ENCODE measurements at places on chromosomes 7 and 10.

DNA sequence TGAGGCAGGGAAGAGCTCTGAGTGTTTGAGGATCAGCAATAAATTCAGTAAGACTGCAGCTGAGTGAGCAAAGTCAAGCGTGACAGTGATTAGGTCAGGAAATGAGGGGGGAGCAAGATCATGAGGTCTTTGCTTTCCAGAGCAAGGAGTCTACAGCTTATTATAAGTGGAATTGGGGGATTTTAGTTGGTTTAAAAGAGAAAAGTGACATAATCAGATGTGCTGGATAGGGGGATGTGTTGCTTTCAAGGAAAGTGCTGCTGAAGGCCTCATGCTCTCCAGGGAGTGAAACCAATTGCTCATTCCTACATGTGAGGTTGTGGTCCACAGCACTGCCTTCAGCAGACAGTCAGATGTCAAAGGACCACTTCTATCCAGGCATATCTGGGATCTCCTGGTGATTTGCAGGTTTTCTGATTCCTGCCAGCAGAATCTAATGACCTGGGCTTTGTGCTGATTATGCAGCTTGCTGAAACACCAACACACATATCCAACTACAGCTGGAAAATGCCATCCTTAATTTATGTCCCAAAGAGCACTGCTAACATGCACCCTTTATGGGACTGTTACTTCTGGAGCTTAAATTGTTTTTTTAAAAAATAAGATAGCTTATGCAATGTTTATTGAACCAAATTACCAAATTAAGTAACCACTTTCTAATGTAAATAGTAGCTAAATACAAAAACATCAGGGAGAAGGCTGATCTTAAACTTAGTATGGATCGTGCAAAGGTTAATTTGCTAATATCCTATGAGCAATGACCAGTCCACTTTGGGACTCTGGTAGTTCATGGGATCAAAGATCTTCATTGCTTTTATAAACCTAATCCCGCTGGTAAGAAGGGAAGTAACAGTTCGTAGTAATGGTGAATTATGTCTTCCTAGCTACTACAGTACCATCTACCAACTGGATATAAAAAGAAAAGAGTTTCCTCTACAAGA, 607.6 kb downstream of the KCNMA1 start:
- no peaks in the 10 kb centered on the region for H3K4me1 ChIP-seq
- H3K27ac ChIP-seq: no peak overlapping the region
- peaks cover 23% of the 10 kb centered on the region for H3K27me3 ChIP-seq
- DNase-seq: no peak
- no peaks in the 10 kb centered on the region for H3K36me3 ChIP-seq
- no peak overlapping the region for H3K4me3 ChIP-seq

DNA sequence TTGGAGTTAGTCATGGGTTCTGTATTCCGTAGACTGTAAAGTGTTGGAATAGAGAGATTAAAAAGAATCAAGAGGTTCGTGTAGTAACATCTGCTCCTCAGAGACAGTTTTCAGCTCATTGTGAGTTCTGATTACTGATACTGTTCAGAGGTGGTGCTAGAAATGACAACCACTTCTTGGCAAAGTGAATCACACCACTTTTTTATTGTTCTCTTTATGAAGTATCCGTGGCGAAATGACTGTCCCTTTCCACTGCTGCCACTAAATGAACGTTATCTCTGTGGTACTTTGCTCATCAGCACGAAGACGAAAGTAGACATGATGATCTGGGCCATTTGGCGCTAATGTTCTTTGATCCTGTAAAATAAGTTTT, 860 bp downstream of the RPP30 start:
- H3K27me3 ChIP-seq: no peaks in the 10 kb centered on the region
- no peak for DNase-seq
- H3K27ac ChIP-seq: peak overlapping the region; percentile 72
- peaks cover 23% of the 10 kb centered on the region for H3K36me3 ChIP-seq
- H3K4me1 ChIP-seq: peaks cover 32% of the 10 kb centered on the region
- peak overlapping the region; percentile 61 for H3K4me3 ChIP-seq

DNA sequence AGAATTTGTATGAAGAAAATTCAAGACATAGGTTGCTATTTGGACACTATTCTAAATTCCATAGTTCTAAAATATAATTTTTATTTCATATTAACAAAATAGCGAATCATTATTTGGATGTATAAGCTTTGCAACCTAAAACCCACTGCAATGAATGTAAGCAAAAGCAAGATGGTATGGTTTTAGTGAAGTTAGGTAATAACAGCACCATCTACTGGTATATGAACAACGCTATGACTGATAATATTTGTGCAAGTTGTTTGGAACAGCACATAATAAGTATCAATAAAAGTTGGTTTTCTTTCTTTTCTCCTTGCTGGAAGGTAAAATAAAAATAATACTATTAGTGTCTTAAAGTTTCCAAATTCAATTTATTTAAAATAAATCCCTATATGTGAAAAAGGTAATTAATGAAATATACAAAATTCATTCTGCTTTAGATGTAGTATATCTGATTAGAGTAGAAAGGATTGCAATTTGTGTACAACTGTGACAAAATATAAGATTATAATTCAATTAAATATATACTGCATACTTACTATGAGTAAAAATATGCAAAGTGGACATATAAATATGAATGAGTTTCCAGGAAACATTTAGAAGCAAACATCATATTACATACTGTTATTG, 79.0 kb upstream of the LSM8 start:
- H3K27me3 ChIP-seq: no peaks in the 10 kb centered on the region
- no peak for DNase-seq
- H3K27ac ChIP-seq: no peak overlapping the region
- no peaks in the 10 kb centered on the region for H3K36me3 ChIP-seq

GRCh38 chr7:6294839-6295238, 22.4 kb upstream of the CYTH3 start:
- no peaks in the 10 kb centered on the region for H3K4me1 ChIP-seq
- H3K27ac ChIP-seq: no peak overlapping the region
- no peak overlapping the region for H3K4me3 ChIP-seq
- no peaks in the 10 kb centered on the region for H3K36me3 ChIP-seq
- no peaks in the 10 kb centered on the region for H3K27me3 ChIP-seq
- no peak for DNase-seq

GRCh38 chr7:132402096-132402495, 174.2 kb downstream of the PLXNA4 start:
- H3K4me3 ChIP-seq: no peak overlapping the region
- no peaks in the 10 kb centered on the region for H3K27me3 ChIP-seq
- no peaks in the 10 kb centered on the region for H3K4me1 ChIP-seq
- DNase-seq: no peak

DNA sequence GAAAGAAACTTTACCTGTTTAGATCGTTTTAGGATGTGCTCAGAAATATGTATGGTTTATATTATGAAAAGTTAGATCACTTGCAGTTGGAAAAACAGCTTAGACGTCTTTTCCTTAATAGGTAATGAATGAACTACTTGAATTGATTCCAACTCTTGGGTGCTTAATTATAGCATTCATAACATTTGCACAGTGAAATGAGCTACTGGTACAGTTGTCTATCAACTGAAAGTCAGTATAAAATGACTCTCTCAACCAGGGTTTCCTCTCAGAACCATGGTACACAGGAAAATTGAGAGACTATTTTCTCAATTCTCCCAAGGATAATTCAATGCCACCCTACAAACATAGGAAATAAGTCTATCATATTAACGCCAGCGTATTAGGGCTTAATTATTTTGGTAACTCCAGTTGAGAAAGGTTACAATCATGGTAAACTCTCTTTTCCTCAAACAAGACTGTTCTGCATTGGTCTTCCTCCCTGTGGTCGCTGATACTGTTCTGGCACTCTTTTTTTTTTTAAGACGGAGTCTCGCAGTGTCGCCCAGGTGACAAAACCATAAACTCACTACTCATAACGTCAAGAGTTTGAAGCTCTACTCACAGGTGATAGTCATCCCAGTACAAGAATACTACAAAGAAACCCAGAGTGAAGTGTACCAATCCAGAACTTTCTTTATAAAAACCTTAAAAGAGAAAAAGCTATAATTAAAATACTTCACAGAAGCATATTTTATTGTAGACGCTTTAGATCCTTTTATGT, 2.0 kb downstream of the ANLN start:
- peak overlapping the region; percentile 99 for H3K27ac ChIP-seq
- DNase-seq: no peak
- no peaks in the 10 kb centered on the region for H3K27me3 ChIP-seq
- H3K4me3 ChIP-seq: peak overlapping the region; percentile 79
- peaks cover 45% of the 10 kb centered on the region for H3K4me1 ChIP-seq

DNA sequence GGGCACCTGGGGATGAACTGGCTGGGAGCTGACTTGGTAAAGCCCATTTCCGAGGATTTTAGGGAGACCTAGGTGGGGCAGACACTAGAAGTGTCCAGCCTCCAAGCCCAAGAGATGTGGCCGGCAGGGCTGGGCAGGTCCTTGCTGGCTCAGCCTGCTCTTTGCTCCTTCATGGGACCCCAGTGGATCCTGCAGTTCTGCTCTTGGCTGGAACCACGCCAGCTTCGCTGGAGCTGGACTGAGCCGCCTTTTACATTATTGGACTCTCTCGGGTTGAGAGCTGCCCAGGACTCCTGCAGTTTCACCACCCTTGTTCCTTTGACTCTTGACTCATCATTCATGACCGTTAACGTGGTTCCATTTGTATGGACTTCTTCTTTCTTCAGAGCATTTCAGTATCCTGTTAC, 5.7 kb downstream of the PPIF start:
- H3K36me3 ChIP-seq: peaks cover 77% of the 10 kb centered on the region
- DNase-seq: no peak
- H3K27me3 ChIP-seq: no peaks in the 10 kb centered on the region
- H3K27ac ChIP-seq: no peak overlapping the region
- H3K4me3 ChIP-seq: no peak overlapping the region

DNA sequence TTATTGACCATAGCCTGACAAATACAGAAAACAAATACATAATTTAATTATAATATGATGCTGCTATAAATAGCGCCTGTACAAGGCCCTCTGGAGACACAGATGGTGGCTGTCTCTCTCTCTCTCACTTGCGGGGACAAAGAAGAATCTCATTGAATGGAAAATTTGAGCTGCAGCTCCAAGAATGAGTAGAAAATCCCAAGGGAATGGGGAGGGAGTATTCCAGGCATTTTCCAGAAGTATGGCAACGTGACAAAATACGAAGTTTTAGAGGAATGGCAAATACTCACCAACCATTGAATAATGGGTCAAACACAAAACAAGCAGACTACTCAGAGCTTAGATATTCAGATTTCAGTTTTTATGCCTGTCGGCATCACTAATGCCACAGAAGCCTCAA, 179.9 kb downstream of the NRP1 start:
- H3K27ac ChIP-seq: no peak overlapping the region
- no peaks in the 10 kb centered on the region for H3K36me3 ChIP-seq
- H3K27me3 ChIP-seq: no peaks in the 10 kb centered on the region
- peaks cover 14% of the 10 kb centered on the region for H3K4me1 ChIP-seq

DNA sequence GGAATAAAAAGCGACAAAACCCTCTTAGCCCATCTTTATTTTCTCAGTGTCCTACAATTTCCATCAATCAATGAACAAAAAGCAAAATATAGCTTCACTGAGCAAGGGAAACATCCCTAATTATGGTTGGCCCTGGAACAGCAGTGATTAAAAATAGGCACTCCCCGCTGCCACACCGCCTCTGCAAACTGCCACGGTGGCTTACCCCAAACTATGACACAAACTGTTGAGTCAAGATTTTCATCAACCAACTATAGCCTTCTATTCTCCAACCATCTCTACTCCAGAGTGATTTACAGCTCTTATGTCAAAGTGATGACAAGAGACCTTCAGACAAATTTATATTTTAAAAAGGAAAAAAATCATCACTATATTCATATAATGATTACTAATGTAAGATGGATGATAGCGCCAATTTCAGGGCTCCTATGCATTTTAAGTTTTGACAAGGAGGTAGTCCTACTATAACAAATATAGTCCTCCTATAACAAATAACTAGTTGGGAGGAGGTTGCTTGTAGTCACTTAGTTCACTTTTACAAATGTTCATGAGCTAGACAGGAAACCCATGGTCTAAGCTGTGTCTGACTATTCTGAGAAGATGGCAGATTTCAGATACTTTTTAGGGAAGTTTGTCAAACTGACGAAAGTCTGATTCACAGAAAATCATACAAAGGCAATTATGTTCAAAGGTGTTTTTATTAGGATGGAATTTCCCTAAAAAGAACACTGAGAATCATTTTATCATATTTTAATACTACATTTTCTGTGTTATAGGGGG, 26.3 kb downstream of the DENND11 start:
- no peak overlapping the region for H3K4me3 ChIP-seq
- no peak overlapping the region for H3K27ac ChIP-seq
- no peak for DNase-seq
- no peaks in the 10 kb centered on the region for H3K4me1 ChIP-seq
- no peaks in the 10 kb centered on the region for H3K27me3 ChIP-seq
- peaks cover 27% of the 10 kb centered on the region for H3K36me3 ChIP-seq

GRCh38 chr10:47438857-47439474, 44.9 kb downstream of the ANXA8 start:
- peaks cover 6% of the 10 kb centered on the region for H3K27me3 ChIP-seq
- no peak overlapping the region for H3K27ac ChIP-seq
- H3K4me1 ChIP-seq: no peaks in the 10 kb centered on the region
- DNase-seq: no peak
- H3K36me3 ChIP-seq: no peaks in the 10 kb centered on the region

DNA sequence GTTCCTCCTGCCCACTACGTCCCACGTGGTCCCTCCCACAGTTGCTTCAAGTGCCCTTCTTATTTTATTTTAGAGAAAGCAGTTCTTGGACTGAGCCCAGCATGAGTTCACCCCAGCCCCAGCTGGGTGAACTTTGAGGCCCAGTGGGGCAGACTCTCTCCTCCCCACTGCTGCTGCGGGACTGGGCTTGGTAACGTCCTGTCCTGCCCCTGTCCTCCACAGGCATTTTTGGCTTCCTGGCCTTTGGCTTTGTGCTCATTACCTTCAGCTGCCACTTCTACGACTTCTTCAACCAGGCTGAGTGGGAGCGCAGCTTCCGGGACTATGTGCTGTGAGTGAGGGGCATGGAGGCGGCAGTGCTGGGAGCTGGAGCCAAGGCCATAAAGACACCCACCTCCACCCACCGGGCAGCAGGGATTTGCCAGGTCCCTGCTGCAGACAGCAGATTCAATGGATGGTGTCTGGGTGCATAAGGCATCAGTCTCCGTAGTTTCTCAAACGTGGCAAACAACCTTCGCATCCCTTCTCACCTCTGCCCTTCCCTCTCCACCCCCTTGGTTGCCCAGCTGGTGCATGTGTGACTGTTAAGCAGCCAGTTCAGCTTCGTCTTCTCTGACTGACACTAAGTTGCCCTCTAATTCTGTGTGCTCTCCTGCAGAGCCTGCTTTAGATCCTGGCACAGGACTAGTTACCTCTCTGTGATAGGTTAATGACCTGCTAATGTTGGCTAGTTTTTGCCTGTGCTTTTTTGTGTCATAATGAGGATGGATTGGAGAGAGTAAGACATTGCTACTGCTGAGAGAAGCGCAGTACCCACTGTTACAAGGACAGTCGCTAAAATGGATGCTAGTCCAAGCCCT, 15.5 kb upstream of the AHCYL2 start:
- no peak overlapping the region for H3K4me3 ChIP-seq
- H3K4me1 ChIP-seq: no peaks in the 10 kb centered on the region
- H3K27ac ChIP-seq: no peak overlapping the region
- no peak for DNase-seq
- peaks cover 11% of the 10 kb centered on the region for H3K36me3 ChIP-seq
